ENCODE measurements at places on chromosomes 1 and 21. TPM values are rescaled to one million over a fixed set of nuclear protein-coding genes. Genes with fewer than 3 reads are reported as not detected.

The COL8A2 gene
- 0.85 TPM for total RNA-seq

- no peaks in the 10 kb centered on the region for H3K4me1 ChIP-seq
- H3K27me3 ChIP-seq = no peaks in the 10 kb centered on the region
- no peak overlapping the region for H3K4me3 ChIP-seq
- H3K36me3 ChIP-seq = no peaks in the 10 kb centered on the region
- DNase-seq = no peak
- no peak overlapping the region for H3K27ac ChIP-seq
Measured at GRCh38 chr1:190067592-190067991, 410.1 kb downstream of the BRINP3 start.

- no peak for DNase-seq
- H3K4me1 ChIP-seq = no peaks in the 10 kb centered on the region
- H3K36me3 ChIP-seq = no peaks in the 10 kb centered on the region
- H3K27ac ChIP-seq = no peak overlapping the region
- peaks cover 2% of the 10 kb centered on the region for H3K27me3 ChIP-seq
Measured at GRCh38 chr21:45333583-45334121, 46.0 kb upstream of the POFUT2 start.

GRCh38 chr1:85344256-85344694 is 67.8 kb upstream of the BCL10 start:
- no peak overlapping the region for H3K4me3 ChIP-seq
- no peak overlapping the region for H3K27ac ChIP-seq
- H3K27me3 ChIP-seq = peaks cover 6% of the 10 kb centered on the region
- no peaks in the 10 kb centered on the region for H3K36me3 ChIP-seq

GRCh38 chr1:2049718-2050431 is at the start of gene PRKCZ:
TSS of gene PRKCZ (plus strand) at chr1:2050411. CDS start at chr1:2050631, 220 bp downstream.
- peak; percentile 94 for DNase-seq
- no peak within 1 kb of the TSS for H3K27ac ChIP-seq
- H3K4me3 ChIP-seq = peak within 1 kb of the TSS; percentile 77
- H3K4me1 ChIP-seq = peaks cover 21% of the 10 kb centered on the region

- no peak for DNase-seq
- H3K27me3 ChIP-seq = peaks cover 34% of the 10 kb centered on the region
- no peak overlapping the region for H3K4me3 ChIP-seq
- no peak overlapping the region for H3K27ac ChIP-seq
- H3K36me3 ChIP-seq = no peaks in the 10 kb centered on the region
- no peaks in the 10 kb centered on the region for H3K4me1 ChIP-seq
Measured at GRCh38 chr1:114691061-114691460, 4.3 kb downstream of the AMPD1 start.

The CHTOP gene
- 83.2 TPM for total RNA-seq

GRCh38 chr1:14862114-14862771 is 263.8 kb downstream of the KAZN start:
- H3K4me3 ChIP-seq = no peak overlapping the region
- no peak overlapping the region for H3K27ac ChIP-seq
- no peaks in the 10 kb centered on the region for H3K4me1 ChIP-seq
- no peaks in the 10 kb centered on the region for H3K36me3 ChIP-seq
- H3K27me3 ChIP-seq = no peaks in the 10 kb centered on the region

- peaks cover 5% of the 10 kb centered on the region for H3K36me3 ChIP-seq
- DNase-seq = peak; percentile 33
- peaks cover 25% of the 10 kb centered on the region for H3K4me1 ChIP-seq
- H3K4me3 ChIP-seq = no peak overlapping the region
- H3K27ac ChIP-seq = no peak overlapping the region
Measured at GRCh38 chr1:167544447-167545093, 9.0 kb downstream of the CREG1 start.

The HAO2 gene
- not detected for total RNA-seq

The IVNS1ABP gene
- 244 TPM for total RNA-seq

- no peaks in the 10 kb centered on the region for H3K36me3 ChIP-seq
- peaks cover 11% of the 10 kb centered on the region for H3K27me3 ChIP-seq
- H3K4me3 ChIP-seq = no peak overlapping the region
- DNase-seq = peak; percentile 49
- H3K27ac ChIP-seq = no peak overlapping the region
Measured at GRCh38 chr1:17922833-17923232, 167.7 kb downstream of the ACTL8 start.

DNA sequence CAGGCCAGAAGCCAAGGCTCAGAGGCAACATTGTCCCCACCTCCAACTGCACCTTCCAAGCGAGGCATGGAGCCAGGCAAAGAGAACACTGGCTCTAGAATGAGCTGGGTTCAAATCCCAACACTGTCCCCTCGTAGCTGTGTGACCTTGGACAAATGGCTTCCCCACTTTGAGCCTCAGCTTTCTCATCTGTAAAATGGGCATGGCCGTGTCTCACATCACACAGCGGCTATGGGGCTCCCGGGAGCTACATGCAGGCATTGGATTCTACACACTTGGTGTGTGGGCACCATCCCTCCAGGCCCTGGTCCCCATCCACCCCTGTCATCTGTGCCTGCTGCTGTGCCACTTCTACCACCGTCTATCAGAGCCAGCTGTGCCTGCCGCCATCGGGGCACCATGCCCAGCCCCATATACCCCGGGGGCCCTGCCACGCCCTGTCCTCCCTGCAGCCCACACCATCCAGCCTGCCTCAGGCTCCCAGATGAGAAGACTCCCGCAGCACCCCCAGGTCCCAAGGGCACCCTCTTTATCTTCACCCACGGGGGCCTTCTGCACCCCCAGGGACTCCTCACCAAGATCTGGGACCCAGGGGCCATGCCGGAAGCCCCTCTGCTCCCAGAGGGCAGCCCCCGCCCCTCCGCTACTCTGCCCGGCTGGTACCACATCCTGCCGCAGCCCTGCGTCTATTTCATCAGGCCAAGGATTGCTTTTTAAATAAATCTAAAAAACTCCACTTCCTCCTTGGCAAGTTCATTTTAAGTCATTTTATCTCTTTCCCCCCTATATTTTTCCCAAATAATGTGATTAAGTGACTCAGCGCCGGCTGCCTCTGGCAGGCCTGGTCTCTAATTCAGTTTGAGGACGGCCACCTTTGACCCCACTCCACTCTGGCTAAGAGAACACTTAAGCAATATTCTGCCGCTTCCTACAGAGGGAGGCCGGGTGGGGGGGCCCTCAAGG is 107.8 kb upstream of the TARDBP start:
- H3K4me3 ChIP-seq = peak overlapping the region; percentile 30
- peak overlapping the region; percentile 80 for H3K27ac ChIP-seq
- H3K36me3 ChIP-seq = no peaks in the 10 kb centered on the region
- DNase-seq = peak; percentile 70

DNA sequence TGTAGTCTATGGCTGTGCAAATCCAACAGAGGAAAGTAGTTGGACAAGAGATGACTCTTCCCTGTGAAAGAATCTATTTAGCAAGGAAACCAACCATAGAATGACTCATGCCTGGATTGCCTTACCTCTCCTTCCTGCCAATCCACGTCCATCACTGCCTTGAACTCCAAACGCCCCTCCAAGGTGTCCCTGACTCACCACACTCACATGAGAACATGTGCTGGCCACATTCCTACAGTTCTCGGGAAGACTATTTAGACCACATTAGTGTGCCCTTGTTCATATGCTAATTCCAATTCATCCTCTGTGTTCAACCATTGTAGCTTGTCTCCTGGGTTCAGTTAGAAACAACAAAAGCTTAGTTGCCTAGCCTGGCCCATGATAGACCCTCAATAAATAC is 157.3 kb downstream of the SLC30A10 start:
- no peak for DNase-seq
- H3K36me3 ChIP-seq = no peaks in the 10 kb centered on the region
- no peak overlapping the region for H3K27ac ChIP-seq
- H3K4me1 ChIP-seq = no peaks in the 10 kb centered on the region

DNA sequence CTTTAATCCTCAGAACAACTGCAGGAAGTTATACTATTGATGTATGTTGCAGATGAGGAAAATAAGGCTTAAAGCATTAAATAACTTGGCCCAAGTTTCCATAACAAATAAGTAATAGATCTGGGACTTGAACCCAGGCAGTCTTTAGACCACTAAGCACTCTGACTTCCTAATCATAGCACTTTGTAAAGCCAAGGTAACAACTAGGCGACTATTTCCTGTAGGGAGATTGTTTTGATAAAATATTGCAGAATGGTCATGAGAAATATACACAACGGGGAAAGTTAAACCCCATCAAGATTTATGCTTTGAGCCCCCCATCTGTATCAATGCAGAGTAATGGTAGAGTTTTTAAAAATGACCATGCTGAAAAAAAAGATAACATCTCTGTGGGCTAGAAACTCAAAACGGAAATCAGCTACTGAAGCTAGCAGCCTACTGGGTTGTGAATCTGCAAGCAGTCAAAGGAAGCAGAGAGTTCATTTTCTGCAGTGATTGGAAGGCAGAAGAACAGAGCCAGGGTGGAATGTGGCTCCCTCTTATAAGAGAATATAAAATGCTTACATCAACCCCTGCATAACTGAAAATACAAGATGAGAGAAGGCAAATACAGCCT is 111.2 kb upstream of the OLIG2 start:
- no peaks in the 10 kb centered on the region for H3K27me3 ChIP-seq
- no peaks in the 10 kb centered on the region for H3K36me3 ChIP-seq
- H3K4me3 ChIP-seq = no peak overlapping the region
- H3K27ac ChIP-seq = peak overlapping the region; percentile 7

The CDC42 gene
- 310 TPM for total RNA-seq

GRCh38 chr1:231807541-231807940 is 181.0 kb downstream of the DISC1 start:
- H3K27me3 ChIP-seq = no peaks in the 10 kb centered on the region
- no peaks in the 10 kb centered on the region for H3K4me1 ChIP-seq
- no peak overlapping the region for H3K27ac ChIP-seq
- H3K4me3 ChIP-seq = no peak overlapping the region
- peaks cover under 1% of the 10 kb centered on the region for H3K36me3 ChIP-seq
- DNase-seq = no peak

- H3K36me3 ChIP-seq = no peaks in the 10 kb centered on the region
- no peak overlapping the region for H3K4me3 ChIP-seq
- no peaks in the 10 kb centered on the region for H3K27me3 ChIP-seq
- no peak for DNase-seq
- H3K27ac ChIP-seq = no peak overlapping the region
Measured at GRCh38 chr1:169133801-169134502, 27.5 kb downstream of the ATP1B1 start.

DNA sequence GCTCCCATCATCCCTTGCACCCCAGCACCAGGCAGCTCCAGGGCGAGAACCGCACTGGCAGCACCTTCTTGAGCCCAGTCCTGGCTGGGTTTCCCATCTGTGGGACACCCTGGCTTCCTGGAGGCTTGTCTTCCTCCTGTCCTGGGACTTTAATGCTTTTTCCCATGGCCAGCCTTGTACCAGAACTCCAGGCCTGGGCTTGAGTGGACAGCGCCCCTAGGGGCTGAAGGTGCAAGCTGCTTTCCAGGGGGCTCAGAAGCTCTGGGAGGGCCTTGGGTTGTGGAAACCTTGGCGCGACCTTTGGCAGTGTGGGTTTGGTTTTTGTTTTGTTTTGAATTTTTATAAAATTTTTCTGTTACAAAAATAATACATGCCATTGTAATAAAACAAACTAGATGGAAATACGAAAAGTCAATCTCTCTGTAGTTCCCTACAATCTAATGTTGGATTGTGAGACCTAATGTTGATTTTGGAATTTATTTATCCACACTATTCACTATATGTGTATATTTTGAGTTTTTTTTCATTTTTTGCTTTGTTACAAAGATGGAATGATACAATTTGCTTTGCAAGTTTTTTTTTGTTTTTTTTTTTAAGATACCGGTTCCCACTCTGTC is 33.8 kb upstream of the RPL11 start:
- no peaks in the 10 kb centered on the region for H3K27me3 ChIP-seq
- H3K27ac ChIP-seq = no peak overlapping the region
- H3K4me1 ChIP-seq = no peaks in the 10 kb centered on the region
- H3K36me3 ChIP-seq = no peaks in the 10 kb centered on the region
- DNase-seq = peak; percentile 74
- H3K4me3 ChIP-seq = no peak overlapping the region

The LSS gene
- total RNA-seq = 20.4 TPM

- H3K4me3 ChIP-seq = no peak overlapping the region
- H3K36me3 ChIP-seq = no peaks in the 10 kb centered on the region
- no peaks in the 10 kb centered on the region for H3K4me1 ChIP-seq
- H3K27me3 ChIP-seq = no peaks in the 10 kb centered on the region
- no peak overlapping the region for H3K27ac ChIP-seq
- no peak for DNase-seq
Measured at GRCh38 chr1:231284441-231284840, 43.4 kb downstream of the GNPAT start.

The GBP7 gene
- total RNA-seq = 0.11 TPM

GRCh38 chr1:230084408-230085177 is 17.6 kb downstream of the GALNT2 start:
- H3K27me3 ChIP-seq = peaks cover 2% of the 10 kb centered on the region
- peak; percentile 88 for DNase-seq
- H3K36me3 ChIP-seq = peaks cover 35% of the 10 kb centered on the region
- H3K27ac ChIP-seq = peak overlapping the region; percentile 88

DNA sequence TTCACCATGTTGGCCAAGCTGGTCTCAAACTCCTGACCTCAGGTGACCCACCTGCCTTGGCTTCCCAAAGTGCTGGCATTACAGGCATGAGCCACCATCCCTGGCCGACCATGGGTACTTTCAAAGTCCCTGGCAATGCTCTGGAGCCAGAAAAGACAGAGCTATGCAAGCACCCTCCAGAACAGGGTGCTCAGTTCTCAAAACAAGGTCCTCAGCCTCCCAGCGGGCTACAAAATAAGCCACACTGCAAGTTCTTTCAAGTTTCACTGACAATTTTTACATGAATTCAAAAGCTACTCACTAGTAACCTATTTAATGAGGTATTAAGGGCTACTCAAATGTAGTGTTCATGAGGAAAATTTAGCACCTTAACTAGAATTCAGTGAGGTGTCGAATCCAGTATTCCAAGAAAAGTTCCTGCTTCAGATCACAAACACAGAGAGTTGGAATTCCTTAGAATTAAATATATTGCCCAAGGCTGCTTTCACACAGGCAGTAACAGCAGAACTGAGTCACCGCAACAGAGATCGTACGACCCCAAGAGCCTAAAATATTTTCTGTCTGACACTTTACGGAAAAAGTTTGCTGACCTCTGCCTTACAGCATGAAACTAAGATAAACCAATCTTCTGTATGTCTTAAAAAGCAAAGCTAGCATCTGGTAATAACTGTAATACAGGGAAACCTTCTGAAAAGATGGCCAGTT is 60.7 kb downstream of the HSF2BP start:
- H3K27ac ChIP-seq = no peak overlapping the region
- H3K36me3 ChIP-seq = no peaks in the 10 kb centered on the region
- DNase-seq = no peak
- H3K27me3 ChIP-seq = no peaks in the 10 kb centered on the region
- no peak overlapping the region for H3K4me3 ChIP-seq
- peaks cover 6% of the 10 kb centered on the region for H3K4me1 ChIP-seq

The OXCT2 gene
- total RNA-seq = 4.2 TPM

The GPR153 gene
- total RNA-seq = 0.41 TPM

- H3K27ac ChIP-seq = no peak overlapping the region
- no peak overlapping the region for H3K4me3 ChIP-seq
- no peaks in the 10 kb centered on the region for H3K4me1 ChIP-seq
- H3K27me3 ChIP-seq = no peaks in the 10 kb centered on the region
- peaks cover 2% of the 10 kb centered on the region for H3K36me3 ChIP-seq
- DNase-seq = no peak
Measured at GRCh38 chr1:231808990-231809389, 182.4 kb downstream of the DISC1 start.

Data from activated CD8-positive, alpha-beta T cell treated with anti-CD3 and anti-CD28 coated beads for 36 hours (primary cell).